Aorta (tissue), 5 donors: ENCODE measurements at places on chromosomes 2 and 18. TPM values are rescaled to one million over a fixed set of nuclear protein-coding genes. Genes with fewer than 3 reads are reported as not detected.

GRCh38 chr18:47680488-47680887 lies 250.0 kb downstream of the SMAD2 start:
- DNase-seq = no peak

GRCh38 chr2:88590998-88591613 lies 36.2 kb downstream of the EIF2AK3 start:
- DNase-seq = no peak

DNA sequence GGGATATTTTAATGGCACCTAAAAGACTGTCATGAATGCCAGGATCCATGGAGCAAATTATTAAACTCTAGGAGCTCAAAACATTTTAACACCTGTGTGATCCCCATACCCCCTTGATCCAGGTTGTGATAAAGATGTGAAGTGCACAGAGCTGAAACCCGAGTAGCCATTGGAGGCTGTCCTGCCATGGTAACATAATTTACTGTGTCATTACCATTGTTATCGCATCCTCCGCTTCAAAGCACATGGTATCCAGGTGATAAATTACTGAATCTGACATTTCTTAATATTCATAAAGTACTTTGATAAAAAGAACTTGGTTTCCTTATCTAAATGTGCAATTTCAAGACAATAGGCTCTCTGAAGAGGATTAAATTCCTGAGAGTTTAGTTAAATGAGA lies 109.3 kb downstream of the CHST9 start:
- DNase-seq = no peak

GRCh38 chr2:144660518-144661316 lies 140.8 kb upstream of the ZEB2 start:
- DNase-seq = no peak

VSNL1 gene
- total RNA-seq = not detected

DNA sequence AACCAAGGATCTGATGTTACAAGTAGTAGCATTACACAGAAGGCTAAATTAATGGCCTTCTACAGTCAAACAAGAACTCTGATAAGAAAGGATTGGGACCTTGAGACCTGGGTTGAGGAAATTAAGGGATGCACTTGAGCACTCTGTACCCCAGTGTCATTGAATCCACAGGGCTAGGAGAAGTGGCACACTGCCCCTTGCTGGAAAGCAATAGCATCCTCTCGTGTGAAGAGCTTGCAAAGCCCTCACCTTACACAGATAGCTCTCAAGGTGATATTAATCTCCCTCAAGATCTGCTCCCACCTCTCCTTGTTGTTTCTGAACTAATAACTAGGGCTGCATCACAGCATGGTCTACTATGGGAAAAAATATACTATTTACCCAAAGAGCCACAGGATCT lies 26.5 kb upstream of the CHST9 start:
- DNase-seq = no peak

DNA sequence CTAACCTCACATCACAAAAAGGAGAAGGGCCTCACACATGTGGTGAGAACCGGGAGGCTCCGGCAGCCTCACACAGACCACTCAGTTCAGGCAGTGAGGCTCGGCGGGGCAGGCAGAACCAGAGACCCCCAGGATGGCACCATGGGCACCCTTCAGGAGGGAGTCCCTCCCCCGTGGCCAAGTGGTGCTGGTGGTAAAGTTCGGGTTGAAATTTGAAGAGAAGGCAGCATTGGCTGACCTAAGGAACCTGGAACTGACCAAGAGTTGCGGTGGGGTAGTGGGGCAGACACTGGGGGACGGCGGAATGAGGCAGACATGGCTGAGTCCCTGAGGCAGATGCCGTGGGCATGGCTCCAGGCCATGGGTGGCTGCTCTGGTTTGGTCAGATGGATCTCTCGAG lies 239.3 kb upstream of the MYT1L start:
- DNase-seq = peak; percentile 73

DNA sequence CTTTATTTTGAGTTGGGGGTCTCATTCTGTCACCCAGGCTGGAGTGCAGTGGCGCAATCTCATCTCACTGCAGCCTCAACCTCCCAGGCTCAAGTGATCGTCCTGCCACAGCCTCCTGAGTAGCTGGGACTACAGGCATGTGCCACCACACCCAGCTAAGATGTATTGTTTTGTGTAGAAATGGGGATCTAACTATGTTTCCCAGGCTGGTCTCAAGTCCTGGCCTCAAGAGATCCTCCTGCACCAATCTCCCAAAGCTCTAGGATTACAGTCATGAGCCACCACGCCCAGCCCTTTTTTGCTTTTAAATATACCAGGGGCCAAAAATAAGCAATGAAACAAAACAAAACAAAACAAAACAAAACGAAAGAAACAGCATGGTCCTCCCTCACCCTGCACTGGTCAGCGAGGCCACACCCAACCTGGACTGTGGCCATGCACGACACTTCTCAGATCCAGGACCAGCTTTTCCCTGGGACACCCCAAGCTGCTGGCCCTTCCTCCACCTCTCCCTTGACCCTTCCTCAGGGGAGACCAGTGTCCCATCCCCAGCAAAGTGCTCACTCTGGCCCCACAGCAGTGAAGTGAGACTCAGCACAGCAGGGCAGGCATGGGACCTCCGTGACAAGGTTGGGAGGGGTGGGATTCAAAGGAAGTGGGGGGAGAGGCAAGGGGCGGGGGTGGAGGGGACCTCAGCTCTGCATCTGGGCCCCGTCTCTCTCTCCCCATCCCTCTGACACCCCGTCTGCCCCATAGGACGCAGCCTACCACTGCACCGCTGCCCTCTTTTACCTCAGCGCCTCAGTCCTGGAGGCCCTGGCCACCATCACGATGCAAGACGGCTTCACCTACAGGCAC lies 23.5 kb downstream of the MAL start:
- no peak for DNase-seq

DNA sequence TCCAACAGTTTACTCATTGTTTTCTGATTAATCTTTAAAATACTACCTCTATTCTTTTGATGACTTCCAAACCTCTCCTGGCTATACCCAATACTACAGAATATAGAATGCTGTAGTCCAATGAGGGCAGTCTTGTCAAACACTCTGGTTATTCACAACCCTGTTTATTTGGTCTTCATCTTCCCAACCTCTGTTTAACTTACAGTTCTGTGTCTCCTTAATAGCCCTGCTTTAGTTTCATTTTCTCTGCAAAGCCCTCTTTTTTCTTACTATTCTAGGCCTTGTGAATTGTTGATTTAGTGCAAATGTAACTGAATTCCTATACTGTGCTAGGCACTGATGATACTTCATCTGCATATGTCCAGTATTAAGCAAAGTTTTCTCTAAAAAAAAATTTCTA lies 40.0 kb downstream of the ACVR2A start:
- no peak for DNase-seq

DSEL gene
- 17.4 TPM for total RNA-seq

CAPN14 gene
- total RNA-seq = 0.29 TPM

REG3A gene
- total RNA-seq = 4.1 TPM

- DNase-seq = no peak
Observed at GRCh38 chr18:63677500-63678225, 16.0 kb upstream of the SERPINB3 start.

GRCh38 chr2:204650611-204651010 lies 105.3 kb downstream of the PARD3B start:
- DNase-seq = no peak

DNA sequence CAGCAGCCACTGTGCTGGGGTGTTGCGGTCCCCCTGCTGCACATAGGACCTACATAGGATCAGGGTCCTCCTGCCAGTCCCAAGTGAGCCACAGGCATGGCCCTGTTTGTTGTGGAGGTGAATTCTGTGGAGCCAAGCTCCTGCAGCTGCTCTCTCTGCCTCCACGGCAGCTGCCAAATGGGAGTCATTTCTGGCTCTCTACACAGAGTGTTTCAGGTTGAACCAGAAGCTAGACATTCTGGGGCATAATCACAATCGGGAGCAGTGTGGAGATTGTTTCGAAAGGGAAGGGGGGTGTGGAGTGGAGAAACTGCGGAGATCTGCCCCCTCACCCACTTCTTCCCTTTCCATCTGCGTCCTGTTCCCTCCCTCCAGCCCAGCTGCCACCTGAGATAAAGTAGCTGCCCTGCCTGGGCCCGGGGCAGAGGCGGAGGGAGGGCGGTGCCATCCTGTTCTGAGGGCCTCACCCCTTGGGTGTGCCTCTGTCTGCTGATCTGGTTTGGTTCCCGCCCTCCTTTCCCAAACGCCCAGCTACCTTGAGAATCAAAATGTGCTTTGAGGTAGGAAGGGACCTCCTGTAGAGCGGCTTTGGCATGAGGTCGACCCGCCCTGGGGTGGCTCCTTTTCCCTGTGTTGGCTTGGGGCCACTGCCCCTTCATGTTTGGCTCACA lies 139.4 kb downstream of the WDSUB1 start:
- DNase-seq = no peak

GRCh38 chr18:11905613-11906012 lies 2.5 kb downstream of the MPPE1 start:
- DNase-seq = no peak

SALL3 gene
- 0.06 TPM for total RNA-seq

DNA sequence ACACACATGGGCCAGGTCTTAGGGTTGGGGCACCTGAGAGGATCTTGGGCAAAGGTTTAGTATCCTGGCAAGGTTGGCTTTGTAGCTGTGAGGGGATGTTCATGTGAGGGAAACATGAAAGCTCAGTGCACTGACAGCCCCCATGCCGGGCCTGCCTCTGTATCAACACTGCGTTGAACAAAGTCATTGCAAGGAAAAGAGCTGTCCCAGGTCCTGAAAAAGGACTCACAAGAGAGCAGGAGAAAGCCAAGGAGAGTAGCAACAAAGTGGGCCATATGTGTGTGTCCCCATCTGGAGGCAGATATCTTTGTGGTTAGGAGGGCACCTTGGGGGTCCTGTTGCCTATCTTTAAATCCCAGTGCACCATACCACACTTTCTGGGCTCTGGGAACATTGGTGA lies 237.8 kb upstream of the THSD7B start:
- no peak for DNase-seq

MTCL1 gene
- total RNA-seq = 10.5 TPM

GRCh38 chr2:158500333-158500732 lies 43.6 kb downstream of the PKP4 start:
- no peak for DNase-seq

- DNase-seq = no peak
Observed at GRCh38 chr18:49499046-49499637, 12.1 kb upstream of the C18orf32 start.

ABCB11 gene
- total RNA-seq = 0.21 TPM

HAAO gene
- total RNA-seq = 29.1 TPM
